Activated CD8-positive, alpha-beta T cell treated with anti-CD3 and anti-CD28 coated beads for 36 hours (primary cell): ENCODE measurements at places on chromosomes 12 and 14.
A peak's percentile ranks its signal among the peaks of the same experiment; 100 is the strongest.

GRCh38 chr12:20985399-20985798 lies 145.6 kb upstream of the SLCO1B1 start:
- no peak for DNase-seq

GRCh38 chr12:50517421-50518048 lies 12.8 kb downstream of the DIP2B start:
- no peak for DNase-seq

GRCh38 chr12:32603858-32604257 lies 75.2 kb upstream of the DNM1L start:
- peak; percentile 53 for DNase-seq

GRCh38 chr12:101850199-101850598 lies 19.4 kb upstream of the GNPTAB start:
- DNase-seq: no peak

DNA sequence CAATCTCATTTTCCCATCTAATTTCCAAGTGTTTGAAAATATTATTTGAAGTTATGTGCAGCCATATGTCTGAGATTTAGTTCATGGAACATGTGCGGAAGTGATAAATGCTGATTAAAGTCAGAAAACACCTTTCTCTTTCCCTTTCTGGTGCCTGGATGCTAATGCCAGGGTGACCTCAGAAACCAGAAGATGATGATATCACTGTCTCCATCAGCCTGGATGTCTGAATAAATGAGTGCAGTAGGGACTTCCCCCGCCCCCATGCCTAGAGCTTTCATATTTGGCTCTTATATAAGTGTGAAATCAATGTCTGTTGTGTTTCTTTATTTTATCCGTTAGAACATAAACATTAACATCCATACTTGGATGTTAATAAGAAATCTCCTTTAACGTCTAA lies 261.9 kb upstream of the LRIG3 start:
- DNase-seq: peak; percentile 84

GRCh38 chr12:103282124-103282523 lies 213.6 kb downstream of the C12orf42 start:
- no peak for DNase-seq

DNA sequence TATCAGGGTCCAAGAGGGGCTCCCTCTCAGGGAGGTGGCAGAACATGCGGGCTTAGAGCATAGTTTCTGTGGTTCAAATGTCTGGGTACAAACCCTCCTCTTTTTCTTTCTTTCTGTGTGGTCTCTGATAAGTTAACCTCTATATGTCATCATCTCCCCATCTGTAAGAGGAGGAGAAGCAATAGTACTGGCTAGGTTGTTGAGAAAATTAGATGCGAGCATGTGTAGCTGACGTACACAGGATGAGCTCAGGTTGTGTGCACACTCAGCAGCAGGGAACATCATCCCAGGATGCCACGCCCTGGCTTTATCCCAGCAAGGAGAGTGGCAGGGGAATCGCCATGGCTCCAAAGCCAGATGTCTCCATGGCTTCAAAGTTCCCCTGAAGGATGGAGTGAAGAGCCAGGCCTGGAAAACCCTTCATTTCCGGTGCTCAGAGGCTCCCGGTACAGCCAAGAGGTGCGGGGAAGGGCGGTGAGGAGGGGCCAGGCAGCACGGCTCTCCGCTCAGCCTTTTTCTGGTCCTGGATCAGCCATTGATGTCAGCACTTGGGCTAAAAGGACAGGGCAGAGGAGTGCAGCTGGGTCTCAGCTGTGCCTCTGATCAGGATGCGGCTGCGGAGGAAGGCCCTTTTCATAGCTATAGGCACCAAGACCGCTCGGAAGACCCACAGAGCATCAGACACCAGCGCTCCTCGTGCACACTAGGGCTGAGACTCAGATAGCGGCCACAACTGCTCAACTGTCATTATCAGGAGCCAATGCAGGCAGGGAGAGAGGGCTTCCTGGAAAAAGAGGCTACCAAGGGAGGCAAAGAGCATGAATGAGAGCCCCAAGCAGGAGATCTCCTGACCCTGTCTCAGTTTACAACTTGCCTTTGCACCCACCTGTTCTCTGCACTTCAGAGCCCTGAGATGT lies 41.5 kb downstream of the ARL6IP4 start:
- no peak for DNase-seq

DNA sequence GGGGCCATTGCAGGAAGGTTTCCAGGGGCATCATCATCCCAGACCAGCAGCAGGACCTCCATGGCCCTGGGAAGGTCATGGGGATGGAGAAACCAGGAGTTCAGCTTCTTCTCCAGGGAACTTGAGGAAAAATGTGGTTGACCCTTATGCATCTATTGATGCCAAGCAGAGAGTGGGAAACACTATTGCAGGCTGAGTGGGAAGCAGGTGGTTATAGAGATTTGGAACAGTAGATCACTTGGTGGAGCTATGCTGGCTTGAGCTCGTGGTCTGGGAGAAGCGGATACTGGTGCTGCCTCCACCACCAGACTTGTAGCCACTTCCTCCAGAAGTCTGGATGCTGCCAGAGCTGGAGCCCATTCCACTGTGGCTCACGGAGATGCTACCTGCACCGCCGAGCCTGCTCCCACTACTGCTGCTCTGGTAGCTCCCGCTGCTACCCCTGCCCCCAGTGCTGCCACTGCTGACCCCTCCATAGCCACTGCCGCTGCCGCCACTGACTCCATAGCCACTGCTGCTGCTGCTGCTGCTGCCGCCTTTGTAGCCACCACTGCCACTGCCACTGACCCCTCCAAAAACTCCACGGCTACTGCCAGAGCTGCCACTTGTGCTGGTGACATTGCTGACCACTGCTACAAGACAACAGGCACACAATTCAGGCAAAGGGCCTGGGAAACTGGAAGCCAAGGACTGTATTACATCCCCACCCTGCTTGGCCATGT lies 8.5 kb downstream of the KRT76 start:
- DNase-seq: no peak

GRCh38 chr14:99024926-99025325 lies 247.1 kb downstream of the BCL11B start:
- DNase-seq: no peak

DNA sequence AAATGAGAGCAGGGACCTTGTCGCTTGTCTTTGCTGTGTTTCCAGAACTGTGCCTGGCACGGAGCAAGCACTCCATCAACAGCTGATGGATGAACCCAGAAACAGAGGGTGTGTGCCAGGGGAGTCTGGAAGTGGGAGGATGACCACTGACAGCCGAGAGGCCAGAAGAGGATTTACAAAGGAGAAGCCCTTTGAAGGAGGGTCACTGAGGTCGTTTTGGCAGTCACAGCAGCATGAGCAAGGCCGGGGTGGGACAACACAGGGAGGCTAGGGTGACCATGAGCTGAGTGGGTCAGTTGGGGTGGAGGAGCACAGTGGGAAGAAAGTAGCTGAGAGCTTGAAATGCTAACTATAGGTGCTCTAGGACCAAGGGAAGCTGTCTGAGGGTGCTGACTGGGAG lies 199.6 kb downstream of the NTF3 start:
- DNase-seq: no peak

DNA sequence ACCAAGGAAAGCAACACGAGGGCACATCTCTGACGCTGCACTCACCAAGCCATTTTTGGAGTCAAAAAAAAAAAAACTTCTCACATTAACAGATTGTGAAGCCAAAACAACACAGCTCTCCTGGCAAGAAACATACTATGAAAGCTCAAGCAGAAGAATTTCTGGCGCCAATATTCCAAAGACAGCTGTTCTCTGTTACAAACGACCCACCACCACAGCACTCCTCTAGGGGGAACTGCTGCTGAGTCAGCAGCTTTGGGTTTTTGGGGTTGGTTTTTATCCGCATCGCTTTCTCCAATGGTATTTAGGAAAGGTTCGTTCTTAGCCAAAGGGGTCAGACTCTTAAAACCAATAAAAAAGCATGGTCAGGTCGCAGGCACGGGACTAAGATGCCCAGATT lies 379.4 kb downstream of the RPS29 start:
- no peak for DNase-seq

DNA sequence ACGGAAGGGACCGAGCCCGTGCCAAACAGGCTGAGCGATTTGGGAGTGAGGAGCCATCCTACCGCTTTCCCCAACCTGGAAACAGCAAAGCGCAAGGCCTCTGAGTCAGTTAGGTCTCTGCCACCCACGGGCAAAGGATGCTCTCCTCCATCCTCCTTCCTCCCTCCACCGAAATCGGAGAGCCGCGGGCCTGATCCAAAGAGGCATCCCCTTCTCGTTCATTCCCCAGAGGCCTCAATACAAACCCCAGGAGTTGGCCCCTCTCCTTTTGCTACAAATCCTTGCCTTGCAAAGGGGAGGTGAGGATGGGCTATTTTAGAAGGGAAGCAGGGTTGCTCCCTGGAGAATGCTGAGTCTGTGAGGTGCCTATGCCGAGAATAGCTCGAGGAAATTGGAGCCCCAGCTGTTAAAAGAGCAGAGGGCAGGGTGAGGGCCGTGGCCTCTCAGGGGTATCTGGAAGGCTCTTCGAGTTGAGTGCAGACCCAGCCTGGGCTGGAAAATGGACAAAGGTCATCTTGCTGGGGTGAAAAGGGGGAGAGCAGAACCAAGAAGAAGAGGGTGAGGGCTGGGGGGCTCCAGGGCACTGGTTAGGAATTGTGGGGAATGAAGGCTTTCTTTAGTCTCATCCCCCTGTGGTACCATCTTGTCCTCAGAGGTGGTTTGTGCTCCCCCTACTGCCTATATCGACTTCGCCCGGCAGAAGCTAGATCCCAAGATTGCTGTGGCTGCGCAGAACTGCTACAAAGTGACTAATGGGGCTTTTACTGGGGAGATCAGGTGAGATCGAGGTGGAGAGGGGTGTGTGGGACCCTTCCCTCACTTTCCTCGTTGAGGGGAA lies 1.1 kb downstream of the TPI1 start:
- DNase-seq: peak; percentile 23

GRCh38 chr12:68587448-68587873 lies 23.2 kb upstream of the RAP1B start:
- DNase-seq: peak; percentile 79

GRCh38 chr12:84785951-84786350 lies 126.6 kb downstream of the SLC6A15 start:
- no peak for DNase-seq

DNA sequence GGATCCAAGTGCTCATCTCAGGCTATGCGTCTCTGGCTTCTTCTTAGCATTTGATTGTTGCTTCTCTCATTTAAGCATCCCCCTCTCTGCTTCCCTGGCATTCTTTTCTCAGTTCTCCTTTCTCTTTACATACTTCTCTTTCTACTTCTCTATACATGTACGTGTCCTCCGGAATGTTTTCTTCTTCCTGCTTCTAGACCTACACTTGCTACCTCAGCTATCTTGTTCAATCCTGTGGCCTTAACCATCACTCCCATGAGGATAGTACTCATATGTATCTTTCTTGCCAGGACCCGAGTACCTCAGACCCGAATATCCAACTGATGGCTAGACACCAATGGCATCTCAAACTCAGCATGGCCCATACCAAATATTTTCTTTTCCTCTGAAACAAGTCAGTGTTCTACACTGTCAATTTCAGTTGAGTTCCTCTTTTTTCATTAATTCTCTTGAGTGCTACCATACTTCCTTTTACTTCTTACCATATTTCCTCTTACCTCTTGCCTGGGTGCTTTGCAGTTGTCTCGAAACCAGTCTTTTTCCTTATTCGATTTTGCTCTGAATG lies 115.1 kb upstream of the SLC38A2 start:
- DNase-seq: no peak

DNA sequence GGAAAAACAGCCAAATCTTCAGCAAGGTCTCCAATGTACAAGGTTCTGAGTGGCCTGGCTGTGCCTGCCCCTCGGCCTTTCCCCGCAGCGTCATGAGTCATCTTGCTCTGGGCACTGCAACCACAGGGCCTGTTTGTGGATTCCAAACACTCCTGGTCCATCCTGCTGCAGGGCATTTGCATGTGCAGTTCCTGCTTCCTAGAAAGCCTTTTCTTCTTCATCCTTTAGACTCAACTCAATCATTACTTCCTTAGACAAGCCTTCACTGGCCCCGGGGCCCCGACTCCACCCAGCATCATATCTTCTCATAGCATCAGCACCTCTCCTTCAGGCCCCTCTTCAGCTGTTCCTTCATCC lies 101.8 kb upstream of the EGLN3 start:
- DNase-seq: no peak
